ENCODE measurements at places on chromosomes 2 and 18.

GRCh38 chr2:27218614-27219013, 1.4 kb downstream of the CAD start:
- no peak for DNase-seq

- no peak for DNase-seq
Measured at GRCh38 chr2:82796132-82796531, 1662.9 kb downstream of the SUCLG1 start.

DNA sequence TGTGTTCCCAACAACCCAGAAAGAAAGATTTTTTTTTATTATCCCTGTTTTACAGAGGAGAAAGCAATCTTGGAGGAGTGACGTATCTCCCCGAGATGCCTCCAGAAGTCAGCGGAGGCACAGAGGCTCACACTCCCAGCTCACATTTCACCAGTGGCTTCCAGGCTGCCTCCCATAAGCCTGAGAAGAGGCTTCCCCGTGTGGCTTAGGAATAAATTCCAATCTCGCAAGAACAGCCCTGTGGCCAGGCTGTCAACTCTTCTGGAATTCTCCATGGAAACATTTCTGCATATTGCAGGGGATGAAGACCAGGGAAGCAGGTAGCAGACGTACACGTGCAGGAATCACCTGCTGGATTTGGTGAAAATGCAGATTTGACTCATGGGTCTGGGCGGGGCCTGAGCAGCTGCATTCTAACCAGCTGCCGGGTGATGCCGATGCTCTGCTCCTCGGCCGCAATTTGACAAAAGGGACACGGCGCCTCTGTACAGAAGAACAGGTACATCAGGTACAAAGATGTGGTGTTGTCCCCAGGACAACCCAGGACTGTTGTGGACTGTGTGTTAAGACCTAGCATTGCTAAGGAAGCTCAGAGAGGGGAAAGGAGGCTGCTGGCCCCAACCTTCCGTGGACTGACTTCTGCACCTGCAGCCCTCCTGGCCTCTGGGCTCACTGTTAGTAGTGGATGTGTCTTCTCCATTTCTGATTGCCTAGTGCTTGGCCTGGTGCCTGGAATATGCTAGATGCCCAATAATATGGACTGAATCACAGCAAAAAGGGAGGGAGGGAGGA, 114.2 kb upstream of the ID2 start:
- DNase-seq = no peak

- no peak for DNase-seq
Measured at GRCh38 chr18:63346480-63347183, 20.4 kb downstream of the KDSR start.

GRCh38 chr2:34239511-34239910, 640.4 kb upstream of the FAM98A start:
- DNase-seq = no peak

DNA sequence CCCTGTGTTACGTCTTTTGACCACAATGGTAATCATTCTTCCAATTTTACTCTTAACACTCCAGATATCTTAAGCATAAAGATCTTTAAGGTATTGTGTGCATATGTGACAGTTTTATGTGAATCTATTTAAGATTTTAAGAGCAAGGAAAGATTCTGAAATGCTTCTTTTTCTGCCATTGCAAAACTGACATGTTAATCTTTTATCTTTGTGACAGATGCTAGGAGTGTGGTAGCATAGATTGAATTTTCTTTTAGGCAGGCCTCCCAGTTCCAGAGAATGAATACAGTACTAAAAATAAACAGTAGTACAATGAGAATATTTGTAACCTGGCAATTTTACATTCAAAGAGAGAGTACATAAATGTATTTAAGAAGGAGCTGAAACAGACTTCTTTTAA, 232.5 kb upstream of the ZSWIM2 start:
- no peak for DNase-seq

DNA sequence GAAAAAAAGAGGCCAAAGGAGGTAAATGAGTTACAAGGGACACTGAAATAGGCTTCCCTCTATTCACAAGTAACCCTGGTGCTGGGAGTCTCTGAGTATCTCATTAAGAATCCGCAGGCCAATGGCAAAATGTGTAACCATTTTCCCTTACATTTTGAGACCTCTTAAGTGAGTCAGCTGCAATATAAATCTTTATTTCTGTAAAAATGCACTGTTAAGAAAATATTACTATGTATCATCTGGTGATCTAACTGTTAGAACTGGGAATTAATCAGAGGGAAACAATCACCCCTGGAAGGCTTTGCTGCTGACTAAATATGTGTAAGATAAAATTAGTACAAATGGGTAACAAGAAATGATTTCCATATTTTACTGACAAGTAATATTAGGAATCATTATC, 483.1 kb upstream of the CHST9 start:
- no peak for DNase-seq

GRCh38 chr2:168330624-168331423, 83.4 kb upstream of the STK39 start:
- no peak for DNase-seq

DNA sequence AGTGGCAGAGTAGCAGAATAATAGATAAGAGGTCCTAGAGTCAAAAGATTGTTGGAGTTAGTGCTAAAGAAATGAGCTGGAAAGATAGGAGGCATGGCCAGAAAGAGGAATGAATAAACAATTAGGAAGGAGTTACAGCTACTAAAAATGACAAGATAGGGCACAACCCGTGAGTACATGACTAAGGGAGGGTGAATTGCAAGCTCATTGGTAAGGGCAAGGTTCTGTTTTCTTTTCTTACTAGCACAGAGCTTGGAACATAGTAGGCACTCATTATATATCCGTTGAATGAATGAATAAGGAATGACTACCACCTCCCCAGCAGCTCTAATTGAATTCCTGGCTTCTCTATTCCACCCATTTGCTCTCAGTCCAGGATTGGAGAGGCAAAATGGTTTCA, 5.7 kb upstream of the MARCO start:
- no peak for DNase-seq

DNA sequence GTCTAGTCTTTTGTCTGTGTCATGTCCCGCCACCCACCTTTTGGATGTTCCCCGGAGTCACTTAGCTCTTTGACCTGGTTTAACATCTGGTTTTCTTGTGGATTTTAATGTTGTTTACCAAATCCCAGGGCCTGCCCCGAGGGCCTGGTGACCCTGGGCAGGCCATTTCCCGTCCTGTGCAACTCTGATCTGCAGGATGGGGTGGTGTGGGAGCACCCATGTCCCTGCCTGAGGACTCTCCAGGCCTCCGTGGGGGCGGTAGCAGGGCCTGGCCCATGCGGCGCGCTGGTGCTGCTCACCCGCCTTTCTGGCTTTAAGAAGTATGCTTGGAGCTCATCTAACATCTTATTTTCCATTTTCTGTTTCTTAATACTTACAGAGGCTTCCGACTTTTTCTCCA, 10.7 kb downstream of the RAMP1 start:
- DNase-seq = no peak

GRCh38 chr2:191636235-191636543, 41.7 kb upstream of the NABP1 start:
- no peak for DNase-seq

GRCh38 chr2:226669905-226670304, 129.7 kb downstream of the IRS1 start:
- DNase-seq = no peak

DNA sequence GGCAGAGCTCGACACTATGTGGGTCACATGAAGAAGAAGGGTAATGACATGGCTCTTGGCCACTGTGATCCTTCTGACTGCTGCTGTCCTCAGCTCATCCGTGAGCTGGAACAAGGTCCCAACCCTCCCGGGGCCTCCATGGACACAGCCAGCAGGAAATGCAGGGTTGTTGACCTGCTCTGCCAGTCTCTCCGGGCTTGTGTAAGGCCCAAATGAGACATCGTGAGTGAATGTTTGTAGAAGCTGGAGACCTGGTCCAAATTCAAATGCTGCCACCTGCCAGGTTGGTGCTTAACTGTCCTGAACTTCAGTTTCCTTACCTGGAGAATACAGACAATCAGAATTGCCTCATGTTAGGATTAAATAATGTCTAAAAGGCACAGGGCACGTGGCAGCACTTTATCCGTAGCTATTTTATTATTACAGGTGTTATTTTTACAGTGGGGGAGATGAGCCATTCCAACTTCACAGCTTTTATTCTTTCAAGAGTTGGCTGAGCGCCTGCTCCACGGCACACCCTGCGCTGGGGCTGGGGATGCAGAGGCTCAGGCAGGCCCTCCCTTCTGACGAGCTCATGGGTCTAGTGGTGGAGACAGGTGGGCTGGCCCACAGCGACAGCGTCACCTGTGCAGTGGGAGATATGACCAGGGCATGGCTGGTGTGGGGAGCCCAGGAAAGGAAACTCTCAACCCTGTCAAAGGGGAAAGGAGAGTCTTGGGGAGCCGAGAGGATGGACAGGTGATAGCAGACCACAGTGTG, 15.1 kb downstream of the ARHGEF4 start:
- no peak for DNase-seq

GRCh38 chr18:2482706-2483475, 88.4 kb downstream of the METTL4 start:
- DNase-seq = no peak

DNA sequence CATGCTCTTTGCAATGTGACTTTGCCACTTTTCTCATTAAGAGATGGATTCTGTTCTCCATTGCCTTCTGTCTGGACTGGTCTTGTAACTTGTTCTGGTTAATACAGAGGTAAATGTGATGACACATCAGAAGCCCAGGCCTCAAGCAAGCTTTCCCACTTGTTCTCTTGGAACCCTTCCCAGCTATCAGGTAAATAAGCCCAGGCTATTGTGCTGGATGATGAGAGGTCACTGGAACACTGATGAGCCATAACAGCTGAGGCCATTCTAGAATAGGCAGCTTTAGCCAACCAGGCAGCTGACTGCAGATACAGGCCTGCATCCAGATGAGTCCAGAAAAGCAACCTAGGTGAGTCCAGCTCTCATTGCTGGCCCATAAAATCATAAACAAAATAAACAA, 1007.0 kb upstream of the ACVR2A start:
- no peak for DNase-seq

- no peak for DNase-seq
Measured at GRCh38 chr2:47021301-47022009, 105.8 kb upstream of the MCFD2 start.

- peak; percentile 65 for DNase-seq
Measured at GRCh38 chr2:190180313-190181122, 118.0 kb upstream of the MSTN start.
